Ovary (tissue), 10 donors: ENCODE measurements at places on chromosomes 3 and 15. TPM values are rescaled to one million over a fixed set of nuclear protein-coding genes. Genes with fewer than 3 reads are reported as not detected.

DNA sequence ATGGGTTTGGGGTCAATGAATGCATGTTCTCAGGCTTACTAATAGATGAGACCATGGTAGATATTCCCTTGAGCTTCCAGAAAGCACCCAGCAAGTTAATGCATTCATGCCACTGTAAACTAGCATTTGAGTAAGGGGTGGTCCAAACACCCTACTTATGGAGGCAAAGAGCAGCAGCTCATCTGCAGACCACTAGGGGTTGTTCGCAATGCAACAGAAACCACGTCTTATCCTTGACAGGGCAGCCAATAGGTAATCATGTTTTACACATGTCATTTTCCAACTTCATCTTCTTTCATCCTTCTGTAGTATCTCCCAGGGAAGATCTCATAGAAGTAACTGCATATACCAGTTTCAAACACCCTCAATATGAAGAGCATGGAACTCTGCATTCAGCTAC lies 330.2 kb downstream of the RORA start:
- no peak overlapping the region for H3K4me3 ChIP-seq
- DNase-seq = no peak

- H3K27me3 ChIP-seq = no peaks in the 10 kb centered on the region
- no peak overlapping the region for H3K27ac ChIP-seq
- DNase-seq = no peak
- no peaks in the 10 kb centered on the region for H3K36me3 ChIP-seq
- H3K4me3 ChIP-seq = no peak overlapping the region
- H3K4me1 ChIP-seq = no peaks in the 10 kb centered on the region
Measured at GRCh38 chr3:13110678-13111116, 37.5 kb upstream of the IQSEC1 start.

Gene CHRNA5
- 1.7 TPM for total RNA-seq

Gene DUOXA2
- total RNA-seq = not detected

Gene UCN2
- total RNA-seq = 0.20 TPM
